ENCODE measurements at places on chromosomes 12 and 14. TPM values are rescaled to one million over a fixed set of nuclear protein-coding genes. Genes with fewer than 3 reads are reported as not detected.

DNA sequence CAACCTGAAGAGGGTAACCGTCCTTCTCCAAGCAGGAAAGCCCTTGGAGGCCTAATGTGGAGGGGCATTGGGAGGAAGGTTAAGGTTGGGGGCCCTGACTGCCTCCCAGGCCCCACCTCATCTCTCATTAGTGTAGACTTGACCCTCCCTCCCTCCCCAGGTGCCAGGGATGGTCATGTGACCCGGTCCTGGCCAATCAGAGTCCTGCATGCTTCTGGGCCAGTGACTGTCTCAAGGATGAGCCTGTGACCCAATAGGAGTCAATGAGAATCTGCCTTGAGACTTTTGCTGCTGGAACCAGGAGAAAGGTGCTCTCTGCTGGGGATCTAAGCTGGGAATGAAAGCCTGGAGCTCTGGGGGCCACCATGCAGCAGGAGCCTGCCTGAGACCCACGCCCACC, 70.8 kb downstream of the NCOR2 start:
- no peak for DNase-seq

DNA sequence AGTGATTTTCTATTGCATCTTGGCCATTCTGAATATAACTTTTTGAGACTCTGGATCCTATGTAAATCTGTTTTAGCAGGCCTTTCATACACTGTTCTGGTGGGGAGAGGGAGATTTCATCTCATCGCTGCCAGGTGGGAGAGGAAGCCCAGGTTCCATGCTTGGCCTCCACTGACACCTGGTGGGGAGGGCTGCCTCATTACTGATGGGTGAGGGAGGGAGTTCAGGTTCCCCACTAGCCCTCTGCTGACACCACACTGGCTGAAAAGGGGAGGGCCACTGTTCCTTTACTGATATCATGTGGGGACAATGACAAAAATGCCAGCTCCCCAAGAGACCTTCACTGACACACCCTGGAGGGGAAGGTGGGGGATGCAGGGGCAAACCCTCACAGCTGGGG, 2.4 kb upstream of the GALNT8 start:
- no peak for DNase-seq

DNA sequence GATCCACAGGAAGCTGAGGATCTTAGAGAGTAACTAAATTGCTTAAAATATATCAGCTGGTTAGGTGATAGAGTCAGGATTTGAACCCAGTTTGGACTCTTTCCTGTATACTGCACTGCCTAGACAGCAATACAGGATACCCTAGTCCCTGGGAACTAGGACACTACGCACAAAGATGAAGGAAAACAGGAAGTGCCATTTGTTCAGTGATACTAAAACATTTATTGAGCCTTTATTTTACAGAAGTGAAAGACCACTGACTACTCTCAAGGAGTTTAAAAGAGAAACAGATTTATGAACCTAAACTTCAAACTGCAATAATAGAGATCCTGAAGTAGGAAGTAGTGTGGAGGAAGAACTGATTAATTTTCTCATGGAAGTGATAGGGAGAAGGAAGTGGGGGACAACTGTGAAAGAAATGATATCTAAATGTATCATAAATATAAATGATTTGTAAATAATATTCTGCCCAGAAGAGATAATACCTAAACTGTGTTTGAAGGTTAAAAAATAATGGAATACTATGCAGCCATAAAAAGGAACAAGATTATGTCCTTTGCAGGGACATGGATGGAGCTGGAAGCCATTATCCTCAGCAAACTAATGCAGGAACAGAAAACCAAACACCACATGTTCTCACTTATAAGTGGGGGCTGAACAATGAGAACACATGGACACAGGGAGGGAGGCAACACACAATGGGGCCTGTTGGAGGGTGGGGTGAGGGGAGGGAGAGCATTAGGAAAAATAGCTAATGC, 18.2 kb downstream of the MSRB3 start:
- DNase-seq: no peak

- no peak for DNase-seq
Observed at GRCh38 chr12:38689704-38690103, 215.7 kb downstream of the CPNE8 start.

- DNase-seq: no peak
Observed at GRCh38 chr14:104306450-104307040, 168.2 kb downstream of the KIF26A start.

DNA sequence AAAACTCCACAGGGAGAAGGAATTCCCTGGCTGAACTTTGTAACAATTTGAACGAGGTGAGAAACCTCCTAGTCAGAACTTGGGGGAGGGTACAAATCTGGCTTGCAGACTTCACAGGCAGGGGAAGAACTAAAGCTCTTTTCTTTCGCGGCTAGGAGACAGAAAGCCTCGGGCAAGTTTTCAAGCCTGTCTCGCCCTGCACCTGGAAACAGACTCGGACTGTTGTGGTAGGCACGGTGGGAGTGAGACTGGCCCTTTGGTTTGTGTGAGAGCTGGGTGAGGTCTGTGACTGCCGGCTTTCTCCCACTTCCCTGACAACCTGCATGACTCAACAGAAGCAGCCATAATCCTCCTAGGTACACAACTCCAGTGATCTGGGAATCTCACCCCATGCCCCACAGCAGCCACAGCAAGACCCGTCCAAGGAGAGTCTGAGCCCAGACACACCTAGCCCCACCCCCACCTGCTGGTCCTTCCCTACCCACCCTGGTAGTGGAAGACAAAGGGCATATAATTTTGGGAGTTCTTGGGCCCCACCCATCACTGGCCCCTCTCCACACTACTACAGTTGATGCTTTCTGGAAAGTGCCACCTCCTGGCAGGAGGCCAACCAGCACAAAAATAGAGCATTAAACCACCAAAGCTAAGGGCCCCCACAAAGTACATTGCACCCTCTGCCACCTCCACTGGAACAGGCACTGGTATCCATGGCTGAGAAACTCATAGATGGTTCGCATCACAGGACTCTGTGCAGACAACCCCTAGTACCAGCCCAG, 102.7 kb upstream of the ST8SIA1 start:
- no peak for DNase-seq

DNA sequence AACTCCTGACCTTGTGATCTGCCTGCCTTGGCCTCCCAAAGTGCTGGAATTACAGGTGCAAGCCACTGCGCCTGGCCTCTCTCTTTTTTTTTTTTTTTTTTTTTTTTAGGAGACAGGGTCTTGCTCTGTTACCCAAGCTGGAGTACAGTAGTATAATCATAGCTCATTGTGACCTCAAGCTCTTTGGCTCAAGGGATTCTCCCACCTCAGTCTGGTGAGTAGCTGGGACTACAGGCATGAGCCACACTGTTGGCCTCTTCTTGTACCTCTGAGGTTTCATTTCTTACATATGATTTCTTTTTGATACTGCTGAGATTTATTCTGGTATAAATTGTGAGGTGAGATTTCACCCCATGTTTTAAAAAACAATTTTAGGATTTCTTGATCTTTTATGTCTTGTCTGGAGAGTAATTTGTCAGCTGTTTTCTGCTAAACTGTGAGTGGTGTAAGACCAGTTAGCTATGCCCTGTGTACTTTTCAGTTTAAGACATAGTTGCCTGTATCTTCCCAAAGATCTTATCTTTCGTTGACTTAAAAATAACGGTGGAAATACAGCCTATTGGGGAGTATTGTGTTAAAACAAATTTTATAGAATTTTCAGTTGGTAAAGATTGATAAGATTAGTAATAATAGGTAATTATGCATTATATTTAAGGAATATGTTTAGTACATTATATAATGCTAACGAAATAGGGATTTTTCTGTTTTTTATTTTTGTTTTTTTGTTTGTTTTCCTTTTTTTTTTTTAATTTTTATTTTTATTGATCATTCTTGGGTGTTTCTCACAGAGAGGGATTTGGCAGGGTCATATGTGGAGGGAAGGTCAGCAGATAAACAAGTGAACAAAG, 31.7 kb downstream of the WDR20 start:
- no peak for DNase-seq

DNA sequence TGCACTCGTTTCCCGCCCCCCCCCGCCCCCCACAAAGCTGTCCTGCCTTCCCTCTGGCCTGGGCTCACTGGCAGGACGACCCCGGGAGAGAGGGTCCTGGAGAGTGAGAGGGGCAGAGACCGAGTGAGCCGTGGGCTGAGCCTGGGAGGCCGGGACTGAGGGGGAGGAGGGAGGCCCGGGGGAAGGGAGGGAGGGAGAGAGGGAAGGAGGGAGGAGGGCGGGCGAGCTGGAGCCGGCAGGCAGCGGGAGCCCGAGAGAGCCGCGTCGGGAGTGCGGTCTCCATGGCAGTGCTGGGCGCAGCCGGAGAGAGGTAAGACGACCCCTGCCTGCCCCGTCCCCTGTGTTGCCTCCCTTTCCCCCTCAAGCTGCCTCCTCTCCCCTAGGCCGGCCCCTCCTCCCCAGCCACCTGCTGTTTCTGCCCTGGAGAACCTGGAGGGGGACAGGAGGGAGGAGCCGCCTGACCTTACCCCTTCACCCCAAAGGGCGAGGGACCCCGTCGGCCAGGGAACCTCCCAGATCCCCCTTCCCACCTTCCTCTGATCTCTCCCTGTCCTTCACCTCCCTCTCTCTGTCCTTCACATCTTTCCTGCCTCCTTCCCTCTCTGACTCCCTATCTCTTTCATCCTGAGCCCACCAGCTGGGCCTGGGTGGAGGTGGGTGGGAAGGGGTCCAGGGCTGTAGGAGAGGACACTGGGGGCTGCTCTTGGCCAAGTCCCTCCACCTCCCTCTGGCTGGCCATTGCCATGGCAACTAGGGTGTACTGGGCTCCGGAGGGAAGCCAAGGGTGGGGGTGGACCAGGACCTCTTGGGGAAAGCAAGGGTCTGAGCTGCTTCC, at the start of gene GPR162:
TSS of gene GPR162 (plus strand) at position 231 of the 835 bp plus-strand sequence. CDS start 2,078 bp downstream, outside the sequence.
- DNase-seq: no peak

DNA sequence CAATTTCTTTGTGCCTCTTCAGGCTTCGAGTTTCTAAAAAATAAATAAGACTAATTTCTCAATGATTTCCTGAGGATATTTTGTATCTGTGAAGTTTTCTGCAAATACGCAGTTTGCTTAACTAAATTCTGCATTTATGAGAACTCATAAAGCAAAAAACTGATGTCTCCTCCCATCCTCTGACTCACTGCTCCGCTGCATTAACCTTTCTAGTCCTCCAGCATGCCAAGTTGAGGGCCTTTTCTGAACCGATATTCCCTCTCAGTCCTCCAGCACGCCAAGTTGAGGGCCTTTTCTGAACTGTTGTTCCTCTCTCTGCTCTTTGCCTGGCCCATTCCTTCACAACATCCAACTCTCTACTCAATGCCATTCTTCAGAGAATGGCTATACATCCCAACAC, 3.2 kb downstream of the IPO8 start:
- no peak for DNase-seq

GRCh38 chr14:75077794-75078193, 8.4 kb downstream of the ZC2HC1C start:
- no peak for DNase-seq

- DNase-seq: no peak
Observed at GRCh38 chr14:90642244-90642717, 173.9 kb downstream of the TTC7B start.

GRCh38 chr14:74554742-74555362, 57.2 kb downstream of the LTBP2 start:
- DNase-seq: no peak

DNA sequence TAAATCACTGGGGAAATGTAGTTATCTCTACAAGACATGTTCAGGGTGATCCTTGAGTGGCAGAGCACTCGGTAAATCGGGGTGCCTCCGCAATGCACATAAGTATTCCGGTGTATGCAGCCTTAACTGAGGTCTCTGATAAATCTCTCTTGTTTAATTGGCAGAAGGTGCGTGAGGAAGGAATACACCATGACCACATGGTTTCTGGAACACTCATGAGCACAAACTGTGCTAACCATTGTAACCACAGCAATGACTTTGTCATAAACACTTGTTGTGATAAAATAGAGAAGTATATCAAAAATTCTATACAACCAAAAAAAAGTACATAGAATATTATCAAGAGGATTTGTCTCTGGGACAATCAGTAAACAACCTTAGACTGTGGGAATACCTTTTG, 146.8 kb upstream of the DIO2 start:
- DNase-seq: no peak

- DNase-seq: no peak
Observed at GRCh38 chr14:93648440-93649168, 139.7 kb downstream of the PRIMA1 start.

- DNase-seq: no peak
Observed at GRCh38 chr14:58643366-58643765, 5.6 kb downstream of the DACT1 start.

DNA sequence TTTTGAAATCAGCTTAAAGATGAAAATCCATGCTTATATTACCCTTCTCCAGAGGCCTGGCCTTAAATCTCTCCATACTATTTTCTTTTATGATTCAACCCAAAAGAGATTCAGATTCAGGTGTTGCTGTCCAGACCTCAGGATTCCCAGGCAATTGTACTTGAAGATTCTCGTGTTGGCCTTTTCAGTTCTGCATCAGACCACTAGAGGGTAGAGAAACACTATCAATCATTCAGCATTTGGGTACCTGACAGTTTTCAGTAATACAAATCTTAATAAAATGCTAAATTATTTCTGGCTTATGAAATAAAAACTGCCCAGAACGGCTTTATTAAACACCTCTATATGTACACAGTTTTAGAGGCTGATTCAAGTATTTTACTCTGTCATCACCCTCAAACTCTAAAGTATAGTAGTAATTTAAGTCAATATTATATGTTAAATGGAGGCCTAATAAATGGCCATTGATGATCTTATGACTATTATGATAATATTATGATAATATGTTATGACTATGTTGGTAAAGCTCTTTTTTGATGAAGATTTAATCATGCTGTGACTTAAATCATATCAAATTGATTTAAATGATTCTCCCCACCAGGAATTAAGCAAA, 301.1 kb downstream of the DUSP6 start:
- DNase-seq: peak; percentile 57

DNA sequence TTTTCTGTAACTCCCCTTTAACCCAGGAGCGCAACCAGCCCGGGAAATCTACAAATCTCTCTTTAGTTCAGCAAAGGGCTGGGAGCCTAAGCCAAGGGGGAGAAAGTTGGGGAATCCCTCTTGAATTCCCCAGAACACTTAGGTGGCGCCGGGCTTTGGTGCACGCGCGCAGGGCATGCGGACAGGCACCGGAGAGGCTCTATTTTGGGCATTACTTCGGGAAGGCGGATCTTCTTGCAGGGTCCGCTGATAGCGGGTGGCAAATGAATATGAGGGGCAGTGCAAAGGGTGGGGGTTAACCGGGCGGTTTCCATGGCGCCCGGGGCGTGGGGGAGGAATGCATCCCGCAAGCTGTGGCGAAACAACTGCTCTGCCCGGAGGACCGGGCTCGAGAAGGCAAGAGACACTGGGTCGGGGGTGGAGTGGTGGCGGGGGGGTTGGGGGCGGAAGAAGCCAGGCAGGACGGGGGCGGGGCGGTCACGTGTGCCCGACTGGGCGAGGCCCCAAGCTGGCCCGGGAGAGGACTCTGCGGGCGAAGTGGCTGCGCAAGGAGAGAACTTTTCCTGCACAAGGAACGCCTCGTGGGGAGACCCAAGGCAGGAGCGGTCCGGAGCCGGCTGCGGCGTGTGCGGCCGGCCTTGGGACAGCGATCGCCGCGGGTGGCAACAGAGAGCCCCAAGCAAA, at the start of gene FLVCR2:
TSS of gene FLVCR2 (plus strand) at position 519 of the 684 bp plus-strand sequence. CDS start 353 bp downstream, outside the sequence.
- DNase-seq: peak; percentile 35

Gene SPRYD4
- 3.9 TPM for polyA plus RNA-seq

Gene HOXC12
- not detected for polyA plus RNA-seq

Gene KSR2
- 0.89 TPM for polyA plus RNA-seq

Gene APPL2
- 88.9 TPM for polyA plus RNA-seq

Gene BATF
- polyA plus RNA-seq: 0.47 TPM

Gene SLCO1B1
- polyA plus RNA-seq: not detected

Gene SYT10
- 1.2 TPM for polyA plus RNA-seq

Gene OAS1
- polyA plus RNA-seq: 12.9 TPM

Gene CALCOCO1
- 125 TPM for polyA plus RNA-seq

Gene SLC39A5
- polyA plus RNA-seq: 36.0 TPM

Gene NPAS3
- polyA plus RNA-seq: 8.6 TPM

Gene LRR1
- 13.2 TPM for polyA plus RNA-seq

Gene METTL3
- 99.6 TPM for polyA plus RNA-seq

Gene TGM1
- polyA plus RNA-seq: 1.2 TPM
